T-helper 17 cell (primary cell): ENCODE measurements at places on chromosomes 7 and 10. TPM values are rescaled to one million over a fixed set of nuclear protein-coding genes. Genes with fewer than 3 reads are reported as not detected.

Gene NPY4R
- total RNA-seq, result not detected

Gene YAE1
- 3.7 TPM for total RNA-seq

Gene TBXAS1
- total RNA-seq, result 19.6 TPM

Gene FOXP2
- total RNA-seq, result 0.25 TPM

Gene HYAL4
- not detected for total RNA-seq

- H3K27me3 ChIP-seq, result no peaks in the 10 kb centered on the region
- peaks cover 34% of the 10 kb centered on the region for H3K4me1 ChIP-seq
- peak overlapping the region; percentile 84 for H3K27ac ChIP-seq
- H3K4me3 ChIP-seq, result peak overlapping the region; percentile 49
- no peak for DNase-seq
These were observed 27.8 kb downstream of the STN1 start for GRCh38 chr10:103890194-103890658.

DNA sequence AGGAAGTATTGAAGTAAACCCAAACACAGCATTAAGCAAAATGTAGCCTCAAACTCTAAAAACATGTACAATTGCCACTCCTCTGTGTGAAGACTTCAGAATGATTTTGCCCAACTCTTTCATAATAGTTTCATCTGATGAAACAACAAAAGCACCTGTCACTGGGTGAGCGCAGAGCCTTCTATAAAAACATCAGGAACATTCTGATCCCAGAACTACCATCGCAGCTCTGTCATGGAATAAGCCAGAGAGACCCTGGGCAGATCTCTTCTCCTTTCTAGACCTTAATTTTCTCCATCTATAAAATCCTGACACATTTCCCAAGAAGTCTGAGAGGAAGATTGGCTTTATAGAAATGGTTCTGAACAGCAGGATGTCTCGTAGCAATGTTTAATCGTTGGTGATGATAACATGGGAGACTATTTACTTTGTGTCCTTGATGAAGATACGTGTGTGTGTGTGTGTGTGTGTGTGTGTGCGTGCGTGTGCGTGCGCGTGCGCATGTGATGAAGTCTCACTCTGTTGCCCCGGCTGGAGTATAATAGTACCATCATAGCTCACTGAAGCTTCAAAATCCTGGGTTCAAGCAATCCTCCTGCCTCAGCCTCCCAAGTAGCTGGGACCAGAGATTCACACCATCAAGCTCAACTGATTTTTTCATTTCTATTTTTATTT, 198.0 kb downstream of the KIAA1217 start:
- no peak overlapping the region for H3K4me3 ChIP-seq
- no peak overlapping the region for H3K27ac ChIP-seq
